BJ (cell line): ENCODE measurements at places on chromosomes 7 and 10.

DNA sequence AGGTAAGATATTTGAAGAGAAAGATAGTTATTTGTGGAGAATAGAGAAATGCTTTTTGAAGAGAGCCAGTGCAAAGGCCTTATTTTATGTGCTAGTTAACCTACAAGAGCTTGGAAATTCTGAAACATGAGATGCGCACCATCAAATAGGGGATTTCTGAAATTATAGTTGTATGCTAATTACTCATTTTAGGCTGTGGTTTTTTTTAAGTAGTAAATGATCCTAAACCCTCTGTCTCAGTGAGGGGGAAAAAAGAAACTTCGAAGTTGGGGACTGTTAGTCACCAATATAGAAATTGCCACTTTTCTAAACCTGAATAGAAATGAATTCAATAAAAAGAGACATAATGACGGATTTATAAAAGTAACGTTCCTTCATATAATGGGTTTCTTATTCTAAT lies 119.3 kb upstream of the MDFIC start:
- DNase-seq, result no peak

DNA sequence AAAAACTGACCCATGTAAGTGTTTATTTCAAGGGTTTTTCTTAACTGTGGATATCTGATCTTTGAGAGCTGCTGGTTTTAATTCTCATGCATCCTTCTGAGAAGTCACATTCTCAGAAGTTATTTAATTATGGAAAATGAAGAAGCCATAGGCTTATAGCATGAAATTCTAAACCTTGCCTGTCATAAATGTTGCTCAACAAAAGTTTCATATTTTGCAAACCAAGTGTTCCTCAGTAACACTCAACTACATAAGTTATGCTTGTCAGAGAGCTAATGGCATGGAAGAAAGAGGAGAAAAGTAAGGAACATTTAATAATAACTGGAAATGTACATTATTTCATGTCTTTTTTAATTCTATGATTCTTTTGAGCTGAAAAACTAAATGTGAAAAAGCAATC lies 78.6 kb upstream of the MPP7 start:
- no peak for DNase-seq

DNA sequence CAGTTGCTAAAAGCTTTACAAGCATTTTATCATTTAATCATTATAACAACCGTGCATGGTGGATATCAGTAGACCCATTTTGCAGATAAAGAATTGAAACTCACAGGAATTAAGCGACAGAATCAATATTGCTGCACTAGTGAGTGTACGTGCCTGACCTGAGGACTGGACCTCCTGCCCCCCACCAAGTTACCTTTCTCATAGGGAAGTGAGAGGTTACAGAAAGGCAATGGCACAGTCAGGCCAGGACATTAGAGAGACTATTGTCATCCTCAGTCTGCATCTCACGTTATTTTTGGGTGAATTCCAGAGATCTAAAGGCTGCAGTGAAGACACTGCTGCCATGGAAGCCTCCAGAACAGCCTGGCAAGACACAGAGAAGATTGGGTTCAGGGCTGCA lies 80.9 kb downstream of the WDFY4 start:
- DNase-seq, result no peak

DNA sequence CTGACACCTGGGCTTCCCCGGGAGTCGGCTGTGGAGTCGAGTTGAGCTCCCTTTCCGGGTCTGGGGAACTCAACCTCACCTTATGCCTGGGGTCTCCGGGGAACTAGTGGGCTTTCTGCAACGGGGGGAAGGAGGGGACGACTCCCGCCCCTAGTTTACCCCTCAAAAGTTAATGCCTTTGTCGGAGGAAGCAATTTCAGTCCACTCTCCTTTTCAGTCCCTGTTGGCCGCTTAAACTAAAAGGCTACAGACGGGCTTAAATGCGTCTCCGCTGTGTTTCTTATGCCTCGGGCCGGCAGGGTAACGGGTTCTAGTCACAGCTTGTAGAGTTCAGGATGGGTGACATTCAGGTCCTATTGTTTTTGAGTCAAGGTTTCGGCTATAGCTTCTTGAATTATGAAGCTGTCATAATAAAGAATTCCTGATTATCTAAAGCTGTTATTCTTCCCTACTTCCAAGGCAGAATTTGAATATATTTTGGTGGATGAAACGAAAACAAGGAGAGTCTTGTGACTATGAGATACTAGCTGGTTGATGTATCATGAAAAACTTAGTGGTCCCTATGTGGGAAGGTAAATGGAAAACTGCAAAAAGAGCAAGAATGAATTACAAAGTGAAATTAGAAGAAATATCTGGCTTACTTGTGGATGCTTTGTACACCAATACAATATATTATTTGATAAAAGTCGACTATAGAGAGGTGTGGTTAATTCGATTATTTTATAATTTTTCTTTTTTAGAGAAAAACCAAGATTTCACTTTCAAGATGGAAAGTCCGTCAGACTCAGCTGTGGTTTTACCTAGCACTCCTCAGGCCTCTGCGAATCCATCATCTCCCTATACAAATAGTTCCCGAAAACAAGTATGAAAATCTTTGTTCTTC lies 495 bp downstream of the SFR1 start:
- no peak for DNase-seq

DNA sequence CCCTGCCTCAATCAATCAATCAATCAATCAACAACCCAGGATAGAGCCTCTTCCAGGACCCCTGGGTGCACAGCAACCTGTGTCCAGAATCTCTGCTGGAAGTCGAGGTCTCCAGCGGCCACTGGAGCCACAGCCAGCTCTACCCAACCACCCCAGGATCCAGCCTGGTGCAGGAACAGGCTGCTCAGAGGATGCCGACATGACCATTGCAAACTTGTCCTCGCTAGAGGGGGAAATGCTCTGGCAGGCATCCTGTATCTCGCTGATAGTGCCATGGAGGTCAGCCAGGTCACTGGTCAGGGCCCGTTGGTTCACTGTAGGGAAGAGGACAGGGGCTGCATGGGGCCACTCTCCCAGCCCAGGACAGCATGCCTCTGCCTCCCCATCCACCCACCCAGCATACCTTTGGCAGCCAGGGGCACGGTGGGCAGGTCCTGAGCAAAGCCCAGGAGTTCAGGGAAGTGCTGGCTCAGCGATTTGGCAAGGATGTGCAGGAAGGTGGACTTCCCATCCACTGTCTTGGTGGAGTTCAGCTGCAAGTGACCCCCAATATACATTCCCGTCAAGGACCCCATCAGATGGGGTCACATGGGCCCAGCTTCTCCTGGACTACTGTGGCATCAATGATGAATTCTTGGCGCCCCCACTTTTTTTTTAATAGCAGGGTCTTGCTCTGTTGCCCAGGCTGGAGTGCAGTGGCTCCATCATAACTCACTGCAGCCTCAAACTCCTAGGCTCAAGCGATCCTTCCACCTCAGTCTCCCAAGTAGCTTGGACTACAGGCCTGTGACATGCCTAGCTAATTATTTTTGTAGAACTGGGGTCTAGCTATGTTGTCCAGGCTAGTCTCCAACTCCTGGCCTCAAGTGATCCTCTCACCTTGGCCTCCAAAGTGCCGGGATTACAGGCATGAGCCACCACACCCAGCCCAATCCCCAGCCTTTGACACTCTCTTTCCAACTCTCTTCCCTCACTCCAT lies 49.4 kb downstream of the GRID2IP start:
- DNase-seq, result no peak

GRCh38 chr7:107998150-107998549 lies 4.8 kb downstream of the LAMB1 start:
- DNase-seq, result no peak

- DNase-seq, result no peak
These were observed 1.5 kb upstream of the HOXA9 start for GRCh38 chr7:27166531-27167505.

- no peak for DNase-seq
These were observed 237.1 kb downstream of the SUGCT start for GRCh38 chr7:40371806-40372440.

- no peak for DNase-seq
These were observed 93.8 kb upstream of the MKI67 start for GRCh38 chr10:128220021-128220420.

DNA sequence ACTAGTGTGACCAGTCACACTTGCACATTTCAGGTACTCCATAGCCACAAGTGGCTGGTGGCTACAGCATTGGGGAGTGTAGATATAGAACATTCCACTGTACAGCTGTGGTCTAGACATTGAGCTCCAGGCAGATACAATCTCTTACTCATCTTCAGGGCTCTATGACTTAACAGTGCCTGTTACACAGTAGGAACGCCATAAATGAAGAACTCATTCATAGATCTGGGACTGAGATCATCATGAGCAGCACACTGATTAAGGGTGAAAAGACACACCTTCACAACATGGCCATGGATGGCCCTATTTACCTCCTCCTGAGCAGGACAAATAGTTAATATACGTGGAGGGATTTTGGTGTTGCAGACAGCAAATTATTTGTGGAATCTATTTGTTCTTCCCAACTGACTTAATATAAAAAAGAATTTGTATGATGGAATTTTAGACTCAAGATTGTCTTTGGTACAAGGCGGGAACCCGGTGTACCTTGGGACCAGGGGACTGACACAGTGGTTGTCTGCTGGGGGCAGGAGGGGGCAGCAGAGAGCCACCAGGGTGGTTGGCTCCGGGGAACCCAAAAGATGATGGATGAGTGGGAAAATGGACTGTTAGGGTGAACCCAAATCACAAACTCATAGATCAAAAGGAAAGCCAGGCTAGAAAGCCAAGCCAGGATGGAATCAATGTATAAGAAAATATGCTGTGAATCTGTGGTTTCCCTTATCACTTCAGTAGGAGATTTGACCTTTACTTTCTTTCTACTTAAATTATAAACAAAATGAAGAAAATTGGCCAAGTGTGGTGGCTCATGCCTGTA lies 24.3 kb upstream of the CPA2 start:
- DNase-seq, result no peak

GRCh38 chr7:12031186-12031585 lies 179.9 kb upstream of the TMEM106B start:
- DNase-seq, result no peak

DNA sequence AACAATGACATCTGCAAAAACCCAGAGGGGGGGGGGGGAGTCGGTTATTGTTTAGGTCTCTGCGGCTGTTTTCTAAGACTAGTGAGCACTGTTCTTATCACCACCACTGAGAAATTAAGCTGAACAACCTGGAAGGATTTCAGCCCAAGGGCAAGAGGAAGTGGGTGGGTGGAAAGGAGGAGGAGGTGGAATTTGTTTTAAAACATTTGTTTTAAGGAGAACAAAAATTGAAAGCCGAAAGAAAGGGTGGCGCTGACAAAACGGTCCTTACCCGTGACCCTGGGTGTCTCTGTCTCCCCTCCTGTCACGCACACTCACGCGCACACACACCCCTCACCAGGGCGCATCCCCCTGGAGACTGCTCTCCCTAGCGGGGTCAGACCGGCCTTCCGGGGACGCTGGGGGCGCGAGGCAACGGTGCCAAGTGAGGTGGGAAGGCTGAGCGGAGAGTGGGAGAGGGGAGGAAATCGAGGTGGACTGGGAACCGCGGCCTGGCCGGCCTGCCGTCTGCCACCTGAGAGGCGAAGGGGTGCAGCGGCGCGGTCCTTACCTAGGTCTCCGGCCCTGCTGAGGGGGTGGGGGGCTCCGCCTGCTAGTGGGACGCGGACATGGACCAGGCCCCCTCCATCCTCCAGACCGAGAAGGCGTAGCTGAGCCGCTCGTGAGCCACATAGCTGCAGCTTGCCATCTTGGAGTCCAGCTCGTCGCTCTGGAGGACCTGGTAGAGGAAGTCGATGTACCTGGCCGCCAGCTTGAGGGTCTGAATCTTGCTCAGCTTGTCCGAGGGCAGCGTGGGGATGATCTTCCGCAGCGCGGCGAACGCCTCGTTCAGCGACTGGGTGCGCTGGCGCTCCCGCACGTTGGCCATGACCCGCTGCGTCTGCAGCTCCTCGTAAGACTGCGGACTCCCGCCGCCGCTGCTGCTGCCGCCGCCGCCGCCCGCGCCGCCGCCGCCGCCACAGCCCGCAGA lies 1.0 kb downstream of the TWIST1 start:
- DNase-seq, result no peak

DNA sequence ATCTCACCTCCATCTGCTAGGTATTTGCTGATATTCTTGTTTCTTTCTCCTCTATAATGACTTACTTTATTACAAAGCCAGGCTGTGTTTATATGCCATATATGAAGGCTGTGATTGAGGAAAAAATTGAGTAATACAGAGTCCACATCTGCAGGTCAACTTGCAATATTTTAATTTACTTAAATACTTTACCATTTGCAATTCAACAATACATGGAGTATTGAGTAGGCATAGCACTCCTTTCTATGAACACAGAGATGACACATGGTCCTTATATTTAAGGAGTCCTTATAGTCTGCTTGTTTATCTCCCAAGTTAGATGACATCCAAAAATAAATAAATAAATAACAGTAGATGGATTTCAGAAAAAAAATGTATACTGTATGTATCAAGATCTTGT lies 96.4 kb downstream of the LRRC18 start:
- DNase-seq, result no peak

DNA sequence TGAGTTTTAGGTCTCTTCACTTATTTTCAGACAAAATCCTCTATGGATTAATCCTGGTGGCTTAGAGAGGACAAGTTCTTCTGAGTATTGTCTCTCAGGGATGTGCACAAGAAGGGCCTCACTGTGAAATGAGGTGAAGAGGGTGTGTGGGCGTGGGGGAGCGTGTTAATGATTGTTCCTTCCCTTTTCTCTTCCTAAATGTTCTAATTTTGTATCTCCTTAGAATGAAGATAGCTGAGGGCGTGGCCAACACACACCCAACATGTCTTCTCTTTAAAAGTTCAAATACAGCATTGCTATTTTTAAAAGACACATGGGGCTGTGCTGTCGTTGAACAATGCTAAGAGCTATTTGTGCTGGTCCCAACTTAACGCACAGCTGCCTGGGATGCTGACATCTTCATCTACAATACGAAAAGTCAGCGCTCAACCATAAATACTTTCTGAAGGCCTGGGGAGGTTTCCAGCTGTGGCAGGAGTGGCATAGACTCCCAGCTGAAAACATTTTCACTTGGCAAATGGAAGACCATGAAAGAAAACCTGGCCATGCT lies 135.9 kb downstream of the JCAD start:
- no peak for DNase-seq

- DNase-seq, result no peak
These were observed 14.4 kb upstream of the TNRC18 start for GRCh38 chr7:5437987-5438386.

DNA sequence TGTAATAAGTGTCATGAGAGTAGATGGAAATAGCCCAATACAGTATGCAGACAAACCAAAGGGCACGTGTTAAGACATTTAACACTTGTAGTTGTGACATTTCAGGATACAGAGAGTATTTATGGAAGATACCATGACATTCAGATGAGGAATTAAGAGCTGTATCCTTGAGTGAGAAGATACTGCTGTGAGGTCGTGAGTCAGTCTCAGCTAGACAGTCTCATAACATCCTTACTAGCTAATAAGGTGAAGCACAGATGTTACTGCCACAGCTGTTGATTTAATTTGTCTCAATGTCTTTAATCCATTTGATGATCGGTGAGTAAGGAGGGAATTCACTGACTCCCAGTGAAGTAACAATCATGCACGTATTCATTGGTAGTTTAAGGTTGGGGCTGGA lies 288.0 kb upstream of the AKR1E2 start:
- no peak for DNase-seq

DNA sequence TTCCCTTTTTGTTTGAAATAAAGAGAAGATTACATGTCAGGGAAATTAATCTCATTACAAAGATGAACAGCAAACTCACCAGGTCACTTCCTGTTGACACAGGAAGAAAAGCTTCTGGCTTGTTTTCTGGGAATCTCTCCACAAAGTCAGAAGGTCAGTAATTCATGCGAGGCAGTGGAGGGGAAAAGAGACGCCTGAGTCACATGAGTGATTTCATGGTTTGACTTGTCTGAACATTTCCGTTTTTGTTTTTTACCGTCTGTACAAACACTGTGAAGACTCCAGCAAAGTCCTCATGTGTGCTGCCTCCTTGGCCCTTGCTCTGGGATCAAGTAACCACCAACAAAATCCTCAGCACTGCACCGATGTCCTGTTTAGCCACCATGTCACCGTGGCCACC lies 2.5 kb upstream of the HABP2 start:
- no peak for DNase-seq
